Bronchial epithelial cell (primary cell): ENCODE measurements at places on chromosomes 7 and 10. TPM values are rescaled to one million over a fixed set of nuclear protein-coding genes. Genes with fewer than 3 reads are reported as not detected.

GRCh38 chr10:71494980-71495381 is 98.3 kb downstream of the CDH23 start:
- no peak for DNase-seq

GRCh38 chr7:140702774-140703173 is 6.3 kb downstream of the NDUFB2 start:
- no peak for DNase-seq

DNA sequence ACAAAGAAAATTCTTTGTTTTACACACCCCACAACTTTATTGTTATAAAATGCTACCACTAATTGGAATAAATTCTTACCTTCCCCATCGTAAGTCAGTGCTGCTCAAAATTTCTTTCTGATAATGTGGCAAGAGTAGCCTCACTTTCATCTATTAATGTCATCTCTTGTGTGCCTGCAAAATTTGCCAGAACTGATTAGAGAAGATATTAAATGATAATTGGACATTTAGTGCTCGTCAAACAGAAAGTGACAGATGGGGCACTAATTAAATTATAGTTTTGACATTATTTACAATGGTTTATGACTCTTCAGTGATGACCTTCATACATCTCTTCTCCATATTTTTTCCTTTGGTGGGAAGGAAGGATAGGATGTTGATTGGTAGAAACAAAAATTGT is 690.9 kb downstream of the NXPH1 start:
- no peak for DNase-seq

DNA sequence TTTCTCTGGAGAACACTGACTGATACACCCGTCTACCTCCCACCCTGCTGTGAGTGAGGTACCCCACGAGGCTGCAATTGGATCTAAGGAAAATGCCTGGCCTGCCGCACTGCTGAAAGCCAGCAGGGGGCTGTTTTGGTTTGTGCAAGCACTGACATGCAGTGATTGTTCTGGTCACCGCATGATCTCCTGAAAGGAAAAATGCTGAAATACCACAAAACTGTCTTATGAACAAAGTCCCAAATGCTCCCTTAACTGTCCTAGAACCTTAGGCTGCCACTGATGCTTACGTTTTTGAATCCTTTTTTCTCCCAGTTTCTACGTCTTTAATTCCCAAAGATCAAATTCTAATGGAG is 132.7 kb downstream of the JCAD start:
- peak; percentile 61 for DNase-seq

DNA sequence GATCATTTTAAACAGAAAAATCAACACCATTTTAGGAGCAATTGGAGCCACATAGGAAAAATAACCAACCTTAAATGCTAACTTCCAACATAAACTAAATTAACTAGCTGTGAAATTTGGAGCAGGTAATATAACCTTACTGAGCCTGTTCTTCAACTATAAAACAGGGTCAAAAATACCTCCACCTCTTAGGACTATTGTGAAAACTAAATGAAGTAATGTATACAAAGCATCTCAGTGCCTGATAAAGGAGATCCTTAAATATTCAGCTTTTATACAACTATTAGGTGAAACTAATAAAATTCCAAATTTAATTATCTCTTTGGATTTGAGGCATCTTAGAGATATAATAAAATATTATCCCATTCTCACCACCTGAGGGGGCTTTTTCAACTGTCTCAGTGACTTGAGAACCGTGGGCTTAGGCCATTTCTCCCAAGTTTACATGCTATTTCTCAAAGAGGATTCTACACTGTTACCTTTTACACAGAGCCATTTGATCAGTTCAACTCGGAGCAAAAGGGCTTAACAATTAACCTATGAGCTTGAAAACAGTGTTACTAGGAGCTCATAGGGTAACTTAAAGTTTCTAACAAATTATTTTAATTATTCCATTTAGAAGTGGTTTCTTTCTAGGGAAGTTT is 165.0 kb upstream of the ASAH2 start:
- no peak for DNase-seq

GRCh38 chr10:124009231-124010015 is 84.0 kb downstream of the CHST15 start:
- DNase-seq: no peak

The CREB3L2 gene
- 8.4 and 22.1 TPM in 2 replicates for total RNA-seq
